ENCODE measurements at places on chromosomes 3 and 15. TPM values are rescaled to one million over a fixed set of nuclear protein-coding genes. Genes with fewer than 3 reads are reported as not detected.

DNA sequence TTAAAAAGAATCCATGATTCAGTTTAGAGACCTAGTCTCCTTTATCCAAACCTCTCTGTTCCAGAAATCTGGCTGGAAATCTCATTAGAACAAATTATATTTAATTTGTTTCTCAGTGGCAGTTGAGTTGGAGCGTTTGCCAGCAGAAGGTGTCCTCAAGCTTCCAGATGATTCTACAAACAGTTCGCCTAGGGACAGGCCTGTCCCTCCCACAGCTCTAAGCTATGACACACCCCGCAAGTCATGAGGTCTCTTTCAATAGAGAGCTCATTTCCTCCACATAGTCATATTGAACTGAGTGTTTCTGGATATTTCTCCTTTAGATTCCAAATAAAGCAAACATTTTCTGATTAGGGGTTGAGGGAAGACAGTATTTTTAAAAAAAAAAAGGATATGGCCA is 230.3 kb downstream of the ATP8B4 start:
- no peak for DNase-seq

Gene DUOXA2
- not detected for total RNA-seq

Gene CYP19A1
- total RNA-seq: not detected

GRCh38 chr15:23572844-23573243 is 7.4 kb downstream of the MKRN3 start:
- DNase-seq: no peak

GRCh38 chr3:197201791-197202452 is 96.5 kb downstream of the DLG1 start:
- no peak for DNase-seq

Gene SETD5
- total RNA-seq: 158 TPM

GRCh38 chr3:94221829-94222228 is 159.0 kb downstream of the NSUN3 start:
- DNase-seq: no peak

DNA sequence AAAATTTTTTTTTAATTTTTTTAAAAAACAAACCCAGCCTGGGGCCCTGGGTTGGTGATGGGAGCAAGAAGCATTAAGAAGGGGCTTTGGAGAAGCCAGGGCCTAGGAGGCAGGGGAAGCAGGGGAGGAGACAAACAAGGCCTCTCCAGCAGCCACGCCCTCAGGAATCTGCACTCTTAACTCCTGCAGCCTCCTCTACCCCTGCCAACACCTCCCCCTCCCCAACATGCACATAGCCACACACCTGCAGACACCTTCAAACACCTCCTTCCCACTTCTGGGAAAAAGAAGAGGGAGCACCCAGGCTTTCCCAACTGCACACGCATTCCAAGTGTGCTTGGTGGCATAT is 2.7 kb upstream of the DCAF1 start:
- DNase-seq: no peak

DNA sequence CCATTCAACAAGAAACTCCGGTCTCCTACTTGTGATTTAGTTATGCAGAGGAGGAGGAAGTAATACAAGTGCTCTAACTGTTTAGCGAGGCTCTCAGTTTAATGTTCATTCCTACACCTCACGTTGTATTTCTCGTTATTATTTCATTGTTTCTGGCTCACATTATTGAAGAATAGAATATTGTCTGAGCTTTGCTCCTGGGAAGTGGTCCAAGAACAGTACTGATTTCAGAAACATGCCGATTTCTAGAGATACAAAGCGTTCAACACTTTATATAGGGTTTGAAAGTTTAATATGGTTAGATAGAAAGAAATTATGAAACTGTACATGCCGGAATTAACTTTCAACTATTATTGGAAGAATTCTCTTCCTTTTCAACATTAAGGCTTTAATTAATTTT is 1145.5 kb downstream of the TBL1XR1 start:
- DNase-seq: no peak

DNA sequence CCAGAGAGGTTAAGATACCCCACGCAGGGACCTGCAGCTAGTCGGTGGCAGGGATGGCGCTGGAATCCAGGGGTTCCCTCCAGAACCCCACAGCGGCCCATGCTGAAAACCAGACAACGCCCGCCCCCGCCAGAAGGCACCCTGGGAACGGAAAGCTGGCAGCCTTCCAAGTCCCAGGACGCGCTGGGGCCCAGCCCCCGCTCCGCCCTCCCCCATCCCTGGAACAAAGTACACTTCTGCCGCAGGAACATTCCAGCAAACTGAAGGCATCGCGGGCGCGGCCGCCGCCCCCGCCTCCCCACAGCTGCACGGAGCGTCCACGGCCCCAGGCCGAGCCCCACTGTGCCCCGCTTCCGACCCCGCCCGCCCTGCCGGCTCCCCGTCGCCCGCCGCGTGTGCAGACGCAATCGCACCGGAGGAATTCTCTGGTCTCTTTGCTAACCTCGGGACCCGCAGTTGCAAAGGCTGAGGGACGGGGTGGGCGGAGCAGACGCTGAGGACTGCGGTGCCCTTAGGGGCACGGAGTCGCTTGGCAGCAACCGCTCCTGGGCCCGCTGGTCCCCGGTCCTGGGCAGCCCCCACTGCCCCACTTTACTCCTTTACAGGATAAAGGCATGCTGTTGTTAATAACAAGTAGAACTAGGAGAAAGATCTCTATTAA is 44.8 kb upstream of the RNU6-1 start:
- peak; percentile 41 for DNase-seq

- no peak for DNase-seq
Measured at GRCh38 chr3:138629526-138629925, 21.0 kb downstream of the FAIM start.

Gene IL12A
- total RNA-seq: not detected

Gene PLAAT1
- not detected for total RNA-seq

DNA sequence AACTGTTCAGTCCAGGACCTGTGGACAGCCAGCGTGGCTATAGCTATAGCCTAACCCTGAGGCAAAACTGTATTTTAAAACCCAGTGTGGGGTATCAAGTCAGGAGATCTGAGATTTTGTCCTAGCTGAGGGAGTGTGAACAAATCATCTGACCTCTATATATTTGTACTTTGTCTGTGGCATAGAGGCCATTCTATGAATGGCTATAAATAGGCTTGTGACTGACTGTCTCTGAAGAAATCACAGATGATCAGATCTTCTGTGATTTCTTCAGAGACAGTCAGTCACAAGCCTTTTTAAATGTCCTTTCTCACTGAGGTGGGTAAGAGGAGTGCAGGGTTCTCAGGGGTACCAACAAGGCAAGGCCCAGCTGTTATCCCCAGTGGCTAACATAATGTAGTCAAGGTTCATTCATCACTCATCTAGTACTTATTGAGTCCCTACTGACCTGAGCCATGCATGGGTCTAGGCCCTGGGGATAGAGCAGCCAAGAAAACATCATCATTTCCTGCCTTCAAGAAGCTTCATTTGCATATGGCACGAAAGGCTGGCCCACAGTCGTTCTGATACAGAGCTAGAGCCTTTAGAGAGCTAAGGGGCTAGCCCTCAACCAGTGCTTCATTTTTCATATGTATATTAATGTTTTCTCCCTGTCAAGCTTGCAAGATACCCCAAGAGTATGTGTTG is 53.3 kb downstream of the TIPARP start:
- no peak for DNase-seq

Gene GRIP2
- total RNA-seq: not detected

DNA sequence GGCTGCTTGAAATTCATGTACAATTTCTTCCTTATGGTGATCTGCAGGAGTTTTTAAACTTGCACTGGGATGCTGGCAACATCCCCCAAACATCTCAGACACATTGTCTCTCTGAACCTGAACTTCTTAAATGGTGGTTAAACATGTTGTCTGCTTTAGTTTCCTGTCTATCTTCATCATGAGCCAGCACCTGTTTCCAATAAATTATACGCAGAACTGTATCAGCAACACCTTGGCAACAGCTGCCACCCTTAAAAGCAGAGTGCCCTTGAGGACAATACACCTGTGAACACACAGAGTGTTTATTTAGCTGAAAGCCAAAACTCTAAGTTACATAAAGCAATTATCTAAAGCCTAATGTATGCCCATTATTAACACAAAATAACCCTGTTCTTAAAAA is 242.9 kb downstream of the WNT5A start:
- DNase-seq: no peak

DNA sequence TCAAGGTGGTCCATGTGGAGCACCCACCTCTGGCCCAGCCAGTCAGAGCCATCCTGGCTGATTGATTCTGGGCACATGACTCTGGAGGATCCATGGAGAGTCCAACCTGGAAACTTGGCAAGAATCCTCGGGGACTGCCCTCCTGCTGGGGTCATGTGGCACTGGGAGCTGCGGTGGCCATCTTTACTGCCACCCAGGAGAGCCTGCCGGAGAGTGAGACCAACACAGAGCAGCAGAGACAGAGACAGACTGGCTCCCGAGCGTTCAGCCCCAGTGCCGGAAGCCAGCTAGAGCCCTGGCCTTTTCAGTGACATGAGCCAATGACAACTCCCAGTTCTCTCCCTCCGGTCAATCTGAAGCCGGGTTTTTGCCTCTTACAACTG is 11.5 kb upstream of the GATA2 start:
- no peak for DNase-seq

DNA sequence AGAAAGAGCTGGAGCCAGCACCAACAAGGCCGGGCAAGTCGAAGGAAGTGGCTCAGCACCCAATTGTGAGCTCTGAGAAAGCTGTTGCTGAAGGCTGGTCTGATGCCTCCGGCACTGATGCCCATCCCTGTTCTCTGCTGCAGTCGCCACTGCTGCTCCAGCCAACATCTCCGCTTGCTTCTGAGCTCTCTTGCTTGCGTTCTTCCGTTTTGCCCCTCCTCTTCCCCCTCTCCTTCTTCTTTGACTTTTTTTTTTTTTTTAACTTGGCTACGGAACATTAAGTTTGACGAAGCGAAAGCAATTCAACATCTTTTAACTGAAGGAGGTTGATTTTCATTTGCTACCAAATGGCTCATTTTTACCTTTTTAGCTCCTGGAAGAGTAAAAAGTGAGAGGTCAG is 442.9 kb downstream of the MCTP2 start:
- no peak for DNase-seq

DNA sequence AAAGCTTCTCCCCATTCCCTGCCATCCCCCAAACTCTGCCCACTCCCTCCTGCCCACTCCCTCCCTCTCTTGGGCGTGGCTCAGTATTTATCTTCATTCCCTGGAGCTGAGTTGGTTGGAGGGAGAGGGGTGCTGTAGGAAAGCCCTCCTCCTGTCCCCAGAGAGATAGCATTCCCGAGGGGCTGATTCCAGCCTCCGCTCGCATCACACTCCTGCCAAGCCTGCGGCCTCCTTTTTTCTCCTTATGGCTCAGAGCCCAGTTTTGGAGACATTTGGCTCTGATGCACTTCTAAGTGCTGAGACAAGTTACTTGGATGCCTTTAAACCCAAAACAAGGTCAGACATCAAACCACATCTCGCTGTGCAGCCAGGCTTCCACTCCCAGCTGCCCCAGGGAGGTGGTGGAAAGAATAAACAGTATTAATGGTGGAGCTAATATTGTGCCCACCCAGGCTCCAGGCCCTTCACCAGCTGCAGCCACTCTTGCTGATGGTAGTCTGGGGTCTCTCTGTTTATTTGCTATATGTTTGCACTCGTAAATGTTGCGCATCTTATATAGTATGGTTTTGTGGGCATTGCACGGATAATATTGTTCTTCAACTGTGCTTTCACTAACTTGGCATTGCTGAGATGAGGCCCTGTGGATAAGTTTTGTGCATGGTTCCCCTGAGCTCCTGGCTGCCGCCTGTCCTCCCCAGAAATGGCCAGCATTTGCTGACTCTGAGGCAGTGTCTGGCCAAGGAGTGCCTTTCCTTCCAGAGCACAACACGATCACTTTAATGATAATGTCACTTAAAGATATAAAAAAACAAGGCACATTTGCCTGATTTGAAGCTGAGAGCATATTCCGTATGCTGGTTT is 157.2 kb downstream of the LRRC28 start:
- DNase-seq: no peak

DNA sequence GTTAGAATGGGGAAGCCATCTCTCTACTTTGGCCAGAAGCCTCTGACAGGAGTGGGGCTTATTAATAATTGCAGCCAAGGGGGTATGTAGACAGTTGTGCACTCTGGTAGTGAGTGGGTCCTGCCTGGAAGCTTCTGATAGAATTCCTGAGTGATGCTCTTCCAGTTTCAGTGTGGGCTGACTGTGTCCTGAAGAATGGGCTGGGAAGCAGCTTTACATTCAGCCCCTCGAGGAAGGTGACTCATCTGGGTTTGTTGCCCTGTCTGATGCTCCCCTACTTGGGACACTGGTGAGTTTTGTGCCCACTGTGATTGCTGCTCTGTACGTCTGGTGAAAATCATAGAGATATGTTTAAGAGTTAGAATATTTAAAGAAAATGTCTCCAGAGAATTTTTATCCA is 444.7 kb upstream of the RBMS3 start:
- DNase-seq: no peak

GRCh38 chr3:58082047-58082446 is 73.8 kb downstream of the FLNB start:
- peak; percentile 3 for DNase-seq

DNA sequence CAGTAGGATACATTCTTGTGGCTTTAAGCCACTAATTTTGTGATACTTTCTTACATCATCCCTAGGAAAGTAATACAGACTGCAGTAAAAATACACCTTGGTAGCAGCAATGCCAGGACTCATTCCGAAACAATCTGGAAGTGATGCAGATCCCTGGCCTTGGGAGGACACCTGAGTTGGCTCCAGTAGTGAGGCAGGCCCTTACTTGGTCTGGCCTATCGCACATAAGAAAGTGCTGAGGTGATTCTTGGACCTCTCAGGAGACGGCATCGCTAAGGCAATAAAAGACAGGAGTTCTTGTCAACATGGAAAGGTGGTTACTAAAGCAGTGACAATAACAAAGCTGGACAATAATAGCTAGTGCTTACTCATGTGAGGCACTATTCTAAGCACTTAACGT is 126.5 kb downstream of the SUCNR1 start:
- DNase-seq: no peak

DNA sequence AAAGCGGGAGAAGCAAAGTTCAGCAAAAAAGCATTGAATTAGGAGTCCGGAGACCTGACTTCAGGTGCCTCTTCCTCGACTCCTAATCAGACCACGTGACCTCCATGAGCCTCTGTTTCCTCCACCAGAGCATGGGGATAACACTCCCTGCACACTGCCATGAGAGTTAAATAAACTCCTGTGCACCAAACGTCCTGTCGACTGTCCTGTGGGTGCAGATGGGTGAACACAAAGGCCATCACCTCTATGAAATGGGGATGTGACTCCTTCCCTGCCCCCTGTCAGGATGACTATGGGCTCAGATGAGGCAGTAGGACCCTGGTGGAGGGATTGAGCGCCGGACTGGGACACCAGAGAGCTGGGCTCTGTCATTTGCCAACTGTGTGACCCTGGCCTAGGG is 13.5 kb upstream of the TSPAN3 start:
- no peak for DNase-seq

Gene SLC12A8
- 2.2 TPM for total RNA-seq
